ENCODE measurements at places on chromosomes 5 and 9.

DNA sequence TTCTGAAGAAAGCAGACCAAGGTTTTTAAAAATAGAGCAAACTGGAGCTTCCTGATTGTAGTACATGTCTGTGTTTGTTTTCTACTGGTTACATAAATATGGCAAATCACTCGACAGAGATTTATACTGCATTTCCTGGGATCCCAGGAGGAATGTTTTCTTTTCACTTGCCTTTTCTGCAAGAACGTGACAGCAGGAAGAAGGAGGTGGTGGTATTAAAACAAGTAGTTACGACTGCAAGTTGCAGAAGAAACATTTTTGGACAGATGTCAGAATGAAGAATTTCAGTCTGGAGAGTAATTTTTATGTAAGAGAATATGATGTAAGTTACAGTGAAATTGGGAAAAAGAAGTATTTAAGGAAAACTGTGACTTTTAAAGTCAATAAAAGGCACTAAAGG lies 253.7 kb upstream of the NFIL3 start:
- no peak for DNase-seq

GRCh38 chr5:69468631-69469030 lies 24.0 kb upstream of the OCLN start:
- no peak for DNase-seq

DNA sequence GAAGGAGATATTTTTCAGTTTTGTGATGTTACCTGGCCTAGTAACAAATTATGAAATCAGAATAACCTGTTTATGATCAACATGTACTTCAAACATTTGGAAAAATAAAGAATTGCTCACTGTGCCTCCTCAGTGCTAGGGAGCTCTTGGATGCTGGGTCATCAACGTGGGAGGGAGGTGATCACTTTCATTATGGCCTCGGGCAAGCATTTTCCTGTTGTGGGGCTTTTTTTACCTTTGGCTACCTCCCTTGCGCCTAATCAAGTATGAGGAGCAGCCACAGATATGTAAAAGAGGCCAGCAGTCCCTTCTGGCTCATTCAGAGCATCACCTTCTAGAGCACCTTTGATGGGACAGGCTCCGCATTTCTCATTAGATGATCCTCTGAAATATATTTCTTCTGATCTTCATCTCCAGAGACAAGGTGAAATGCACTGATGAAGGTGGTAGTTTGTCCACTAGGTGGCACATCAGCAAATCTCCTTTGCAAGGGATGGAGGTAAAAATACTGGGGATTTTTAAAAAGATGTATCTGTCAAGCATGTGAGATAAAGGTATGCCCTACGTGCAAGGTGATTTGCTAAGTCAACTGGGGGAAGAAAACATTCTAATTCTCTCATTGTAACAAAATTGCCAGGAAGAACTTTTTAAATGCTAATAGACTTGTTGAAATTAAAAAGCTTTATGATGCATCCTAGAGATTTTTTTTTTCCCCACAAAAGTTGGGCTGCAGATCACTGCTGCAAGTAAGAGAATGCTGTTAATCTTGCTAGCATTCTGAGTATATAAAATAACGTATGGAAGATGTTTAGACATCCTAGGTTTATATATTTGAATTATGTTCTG lies 218.2 kb downstream of the MAST4 start:
- DNase-seq: peak; percentile 54

DNA sequence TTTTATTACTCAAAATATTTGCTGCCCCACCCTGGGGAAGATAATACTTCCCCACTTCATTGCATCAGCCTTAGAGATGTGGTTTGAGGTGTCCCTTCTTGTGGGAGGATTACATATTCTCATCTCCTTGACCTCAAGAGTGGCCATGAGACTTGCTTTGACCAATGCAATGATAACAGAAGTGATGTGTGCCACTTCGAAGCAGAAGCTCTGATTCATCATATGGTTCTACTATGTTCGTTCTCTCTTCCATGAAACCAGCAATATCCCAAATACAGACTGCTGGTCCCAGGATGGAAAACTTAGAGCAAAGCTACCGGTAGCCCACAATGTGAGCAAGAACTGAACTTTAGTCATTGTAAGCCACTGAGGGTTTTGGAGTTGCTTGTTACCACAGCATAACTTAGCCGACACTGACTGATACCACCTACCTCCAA lies 92.0 kb downstream of the THBS4 start:
- DNase-seq: no peak

All from pons (tissue), 1 donor.